ENCODE measurements at places on chromosomes 7 and 10.

DNA sequence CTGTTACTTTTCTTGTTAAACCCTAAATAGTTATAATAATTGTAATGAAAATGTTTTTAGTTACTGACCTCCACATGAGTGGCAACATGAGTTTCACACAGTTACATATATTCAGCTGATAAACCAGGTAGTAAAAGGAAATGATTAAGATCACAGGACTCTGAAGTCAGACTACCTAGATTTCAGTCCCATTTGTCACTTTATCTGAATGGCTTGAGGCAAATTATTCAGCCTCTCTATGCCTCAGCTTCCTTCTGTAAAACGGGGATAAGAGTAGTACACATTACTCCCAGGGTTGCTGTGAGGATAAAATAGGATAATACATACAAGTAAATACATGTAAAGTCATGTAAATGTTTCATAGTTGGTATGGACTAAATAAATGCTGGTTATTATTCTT, 254.3 kb upstream of the LRRTM3 start:
- no peak for DNase-seq
- H3K27ac ChIP-seq, result no peak overlapping the region
- H3K36me3 ChIP-seq, result no peaks in the 10 kb centered on the region

DNA sequence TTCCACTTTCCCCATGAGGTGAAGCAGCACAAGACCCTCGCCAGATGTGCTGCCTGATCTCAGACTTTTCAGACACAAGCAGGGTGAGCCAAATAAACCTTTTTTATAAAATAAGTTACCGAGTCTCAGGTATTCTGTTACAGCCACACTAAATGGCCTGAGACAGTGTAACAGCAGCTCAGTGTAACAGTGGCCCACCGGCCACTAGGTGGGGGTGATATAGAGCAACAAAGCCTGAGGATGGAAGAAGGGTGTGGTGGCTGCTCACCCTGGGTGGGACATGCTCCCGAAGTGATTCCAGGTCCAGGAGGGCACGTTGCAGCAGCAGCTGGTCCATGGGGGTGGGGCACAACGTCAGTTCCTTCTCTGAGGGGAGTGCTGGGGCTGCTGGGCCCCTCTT, 44.6 kb downstream of the BMS1 start:
- DNase-seq, result no peak
- no peaks in the 10 kb centered on the region for H3K4me1 ChIP-seq
- H3K4me3 ChIP-seq, result no peak overlapping the region
- H3K27me3 ChIP-seq, result no peaks in the 10 kb centered on the region
- H3K27ac ChIP-seq, result no peak overlapping the region

DNA sequence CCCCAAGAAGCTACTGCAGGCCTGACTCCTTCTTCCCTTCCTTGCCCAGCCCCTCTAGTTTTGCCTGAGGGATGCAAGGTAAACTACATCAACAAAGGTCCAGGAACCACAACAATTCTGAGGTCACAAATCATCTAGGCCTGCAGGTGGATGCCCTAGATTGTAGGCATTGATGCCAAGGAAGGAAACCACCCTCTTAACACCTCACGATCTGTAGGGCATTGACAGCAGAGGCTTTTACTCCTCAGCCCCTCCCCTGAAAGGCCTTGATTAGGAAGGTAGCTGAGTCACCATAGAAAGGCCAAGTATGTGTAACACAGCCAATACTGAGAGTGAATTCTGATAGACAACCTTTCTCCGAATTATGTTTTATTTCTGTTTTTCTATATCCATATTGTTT, 46.7 kb upstream of the FAM3C start:
- no peak overlapping the region for H3K27ac ChIP-seq
- H3K4me3 ChIP-seq, result no peak overlapping the region
- no peaks in the 10 kb centered on the region for H3K27me3 ChIP-seq
- no peaks in the 10 kb centered on the region for H3K36me3 ChIP-seq
- no peak for DNase-seq
- no peaks in the 10 kb centered on the region for H3K4me1 ChIP-seq

- no peaks in the 10 kb centered on the region for H3K27me3 ChIP-seq
- no peak overlapping the region for H3K27ac ChIP-seq
- H3K4me3 ChIP-seq, result no peak overlapping the region
- no peaks in the 10 kb centered on the region for H3K4me1 ChIP-seq
- H3K36me3 ChIP-seq, result no peaks in the 10 kb centered on the region
- no peak for DNase-seq
Observed at GRCh38 chr10:67282871-67283270, 357.0 kb downstream of the LRRTM3 start.

DNA sequence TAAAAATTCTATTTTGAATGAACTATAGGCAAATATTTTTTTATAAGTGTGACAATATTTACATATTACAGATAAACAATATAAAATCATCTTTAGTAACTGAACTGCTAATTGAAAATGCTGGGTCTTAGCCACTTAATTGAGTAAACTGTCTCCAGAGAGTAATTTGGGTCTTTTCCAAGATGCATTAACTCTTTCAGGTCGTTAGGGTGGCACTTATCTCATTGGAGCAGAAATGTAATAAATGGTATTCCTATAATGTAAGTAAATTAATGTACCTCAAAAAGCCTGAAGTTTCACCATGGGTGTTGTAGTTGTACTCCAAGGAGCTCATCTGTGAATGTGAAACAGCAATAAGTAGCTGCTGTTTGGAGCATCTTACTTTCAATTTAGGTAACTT, 208.5 kb downstream of the EXOC4 start:
- no peaks in the 10 kb centered on the region for H3K4me1 ChIP-seq
- H3K36me3 ChIP-seq, result no peaks in the 10 kb centered on the region
- DNase-seq, result no peak
- H3K27ac ChIP-seq, result no peak overlapping the region
- no peak overlapping the region for H3K4me3 ChIP-seq

DNA sequence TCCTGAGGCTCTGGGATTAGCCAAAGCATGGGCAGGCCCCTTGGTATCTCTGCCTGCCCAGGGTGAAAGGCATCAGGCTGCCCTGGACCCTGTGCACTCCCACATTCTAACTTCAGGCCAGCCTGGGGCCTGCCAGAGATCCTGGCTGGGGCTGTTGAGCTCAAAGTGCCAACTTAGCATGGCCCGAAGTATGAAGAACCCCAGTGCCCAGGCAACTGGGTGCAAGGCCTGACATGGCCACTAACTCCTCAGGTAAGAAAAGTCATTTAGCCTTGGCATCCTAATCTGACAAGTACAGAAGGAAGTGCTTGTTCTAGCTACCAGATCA, 43.2 kb downstream of the FAM53B start:
- H3K36me3 ChIP-seq, result no peaks in the 10 kb centered on the region

DNA sequence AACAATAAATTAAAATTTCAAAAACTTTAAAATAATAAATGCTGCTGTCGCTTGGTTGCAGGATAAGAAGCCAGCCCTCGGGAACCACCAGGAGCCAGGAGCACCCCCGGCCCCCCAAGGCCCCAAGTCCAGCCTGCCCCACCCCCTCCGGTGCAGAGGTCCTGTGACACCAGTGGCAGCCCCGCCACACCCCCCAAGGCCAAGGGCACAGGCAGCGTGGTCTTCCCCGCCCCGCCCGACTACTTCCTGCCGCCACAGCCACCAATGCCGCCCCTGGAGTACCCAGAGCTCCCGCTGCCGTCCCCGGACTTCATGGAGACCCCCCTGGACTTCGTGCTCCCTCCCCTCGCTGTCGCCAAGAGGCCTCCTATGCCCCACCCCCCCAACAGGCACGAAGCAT, 44.5 kb upstream of the PDSS1 start:
- no peak overlapping the region for H3K4me3 ChIP-seq
- no peak for DNase-seq
- H3K27me3 ChIP-seq, result no peaks in the 10 kb centered on the region
- H3K27ac ChIP-seq, result no peak overlapping the region
- no peaks in the 10 kb centered on the region for H3K4me1 ChIP-seq

- peaks cover 13% of the 10 kb centered on the region for H3K4me1 ChIP-seq
- H3K4me3 ChIP-seq, result no peak overlapping the region
Observed at GRCh38 chr10:28558923-28559508, 26.1 kb downstream of the WAC start.

- H3K4me3 ChIP-seq, result no peak overlapping the region
- H3K27ac ChIP-seq, result no peak overlapping the region
- H3K27me3 ChIP-seq, result no peaks in the 10 kb centered on the region
- no peaks in the 10 kb centered on the region for H3K36me3 ChIP-seq
- H3K4me1 ChIP-seq, result no peaks in the 10 kb centered on the region
Observed at GRCh38 chr10:90373911-90374310, 483.9 kb downstream of the HTR7 start.

GRCh38 chr10:44992070-44992731, 8.5 kb upstream of the ZNF22 start:
- no peaks in the 10 kb centered on the region for H3K27me3 ChIP-seq
- H3K27ac ChIP-seq, result no peak overlapping the region
